ENCODE measurements at places on chromosomes 6 and 20. TPM values are rescaled to one million over a fixed set of nuclear protein-coding genes. Genes with fewer than 3 reads are reported as not detected.

Gene OARD1
- total RNA-seq, result 30.7 TPM

GRCh38 chr20:51661609-51662178, 106.5 kb downstream of the ATP9A start:
- DNase-seq, result peak; percentile 80

DNA sequence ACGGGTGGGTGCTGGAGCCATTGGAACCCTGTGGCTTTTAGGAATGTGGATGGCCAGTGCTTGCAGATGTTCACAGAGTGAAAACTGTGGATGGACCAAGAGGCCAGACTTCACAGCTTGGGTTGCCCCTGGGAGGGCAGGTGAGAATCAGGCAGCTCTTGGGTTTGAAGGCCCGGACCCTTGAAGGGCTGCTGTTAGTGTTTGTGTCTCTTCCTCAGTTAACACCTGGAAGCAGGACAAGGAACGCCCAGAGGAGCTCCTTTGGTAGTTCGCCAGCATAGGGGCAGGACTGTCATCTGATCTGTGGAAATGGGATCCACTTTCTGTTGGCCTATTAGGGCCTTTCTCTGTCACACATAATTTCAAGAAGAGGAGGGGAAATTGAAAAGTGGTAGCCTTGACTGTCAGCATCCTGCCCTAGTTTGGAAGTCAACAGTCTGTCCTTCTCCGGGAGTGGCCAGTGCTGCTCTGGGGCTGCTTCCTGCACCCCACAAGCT, 43.6 kb downstream of the RIOK1 start:
- DNase-seq, result no peak

GRCh38 chr20:23072892-23073586, 13.1 kb downstream of the CD93 start:
- no peak for DNase-seq

DNA sequence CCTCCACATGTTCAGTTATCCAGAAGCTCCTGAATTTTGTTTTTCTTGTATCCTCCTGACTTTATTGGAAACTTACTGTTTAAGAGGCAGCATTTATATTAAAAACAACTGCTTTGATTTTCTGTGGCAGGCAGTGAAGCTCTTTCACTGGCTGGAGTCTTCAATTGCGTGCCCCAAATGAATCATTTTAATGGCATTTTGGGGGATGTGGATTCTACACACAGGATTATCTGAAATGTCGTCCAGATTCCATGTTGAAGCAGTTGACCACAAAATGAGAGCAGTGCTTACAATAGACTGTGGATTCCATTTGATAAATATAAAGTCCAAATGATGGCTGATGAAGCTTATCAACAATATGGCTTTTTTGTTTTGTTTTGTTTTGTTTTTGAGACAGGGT, 41.0 kb upstream of the HIVEP1 start:
- DNase-seq, result no peak

DNA sequence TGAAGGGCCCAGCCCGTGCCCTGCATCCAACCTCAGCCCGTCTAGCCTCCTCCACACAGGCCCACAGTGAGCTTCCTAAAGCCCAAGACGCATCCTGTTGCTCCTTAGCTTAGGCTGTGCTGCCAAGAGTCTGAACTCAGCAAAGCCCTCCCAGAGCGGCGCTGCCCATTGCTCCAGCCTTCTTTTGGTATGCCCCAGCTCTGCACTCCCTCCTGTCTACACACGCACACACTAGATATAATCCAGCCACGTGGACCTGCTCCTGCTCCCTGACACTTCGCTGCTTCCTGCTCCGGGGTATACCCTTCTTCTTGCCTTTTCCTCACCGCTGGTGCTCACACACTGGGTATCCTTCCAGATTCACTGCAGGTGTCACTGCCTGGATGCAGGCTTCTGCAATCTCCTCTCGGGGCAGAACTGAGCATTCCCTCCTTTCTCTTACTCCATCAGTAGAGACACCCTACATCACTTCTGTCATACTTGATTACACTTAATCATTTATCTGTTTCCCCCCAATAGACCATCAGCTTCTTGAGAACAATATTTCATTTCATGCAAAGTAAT, 23.8 kb downstream of the GABRR2 start:
- no peak for DNase-seq

Gene SPO11
- not detected for total RNA-seq

DNA sequence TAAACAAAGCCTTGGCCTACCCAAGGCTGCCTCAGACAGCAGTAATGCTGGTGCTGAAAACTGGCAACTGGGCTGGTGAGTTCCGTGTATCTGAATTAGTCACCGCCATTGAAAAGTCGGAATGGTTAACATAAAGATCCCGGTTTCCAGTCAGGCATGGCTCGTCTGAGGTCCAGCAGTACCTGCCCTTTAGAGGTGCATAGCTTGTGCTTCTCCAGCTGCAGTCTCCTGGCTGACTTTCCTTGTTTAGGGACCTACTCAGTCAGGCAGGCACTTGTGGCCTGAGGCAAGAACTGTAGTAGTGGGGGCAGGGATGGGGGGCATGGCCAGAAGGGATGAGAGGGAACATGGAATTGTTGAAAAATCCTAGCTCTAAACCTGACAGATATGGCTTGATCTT, 101.6 kb downstream of the FYN start:
- DNase-seq, result no peak

Gene RSPO4
- not detected for total RNA-seq

Gene IMPG1
- not detected for total RNA-seq

DNA sequence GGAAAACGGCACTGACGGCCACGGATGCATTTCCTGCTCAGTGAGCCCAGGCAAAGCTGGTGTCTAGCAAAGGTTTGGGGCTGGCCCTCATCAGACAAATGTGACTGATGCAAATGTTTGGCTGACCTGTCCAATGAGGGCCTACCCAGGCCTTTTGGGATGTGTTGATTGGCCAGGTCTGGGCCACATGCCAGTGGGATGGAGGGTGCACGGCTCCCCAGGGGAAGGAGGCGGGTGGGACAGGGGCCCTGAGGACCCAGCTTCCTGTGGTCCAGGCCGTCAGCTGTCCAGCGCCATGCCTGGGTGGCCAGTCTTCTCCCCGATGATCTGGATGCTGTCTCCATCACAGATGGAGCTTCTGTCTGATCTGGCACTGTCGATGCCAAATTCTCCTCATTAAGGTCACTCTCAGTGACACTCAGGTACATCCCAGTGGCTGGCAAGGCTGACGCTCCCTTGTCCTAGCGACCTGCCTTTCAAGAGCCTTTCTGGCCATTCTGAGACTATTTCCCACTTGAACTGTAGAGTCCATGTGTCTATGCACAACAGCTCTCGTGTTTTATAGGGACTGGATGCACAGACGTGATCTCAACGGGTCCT, 43.0 kb downstream of the NTSR1 start:
- no peak for DNase-seq

DNA sequence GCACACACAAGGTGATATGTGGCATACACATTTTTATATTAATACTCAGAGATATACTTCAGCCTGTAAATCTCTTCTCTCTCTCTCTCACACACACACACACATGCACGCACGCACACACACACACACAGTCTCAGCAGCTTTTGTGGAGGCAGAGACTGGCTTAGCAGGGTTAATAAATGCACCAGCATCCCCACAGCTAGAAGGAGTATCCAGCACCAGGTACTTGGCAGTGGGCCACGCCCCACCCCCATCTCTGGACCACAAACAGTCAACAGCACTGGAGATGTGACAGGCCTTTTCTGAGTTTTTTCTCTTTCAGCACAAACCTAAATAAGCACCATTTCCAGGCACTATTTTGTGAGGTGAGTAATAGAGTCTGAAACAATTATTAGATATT, 47.3 kb upstream of the LRFN2 start:
- no peak for DNase-seq

- no peak for DNase-seq
Observed at GRCh38 chr6:15081447-15081846, 164.4 kb upstream of the JARID2 start.

DNA sequence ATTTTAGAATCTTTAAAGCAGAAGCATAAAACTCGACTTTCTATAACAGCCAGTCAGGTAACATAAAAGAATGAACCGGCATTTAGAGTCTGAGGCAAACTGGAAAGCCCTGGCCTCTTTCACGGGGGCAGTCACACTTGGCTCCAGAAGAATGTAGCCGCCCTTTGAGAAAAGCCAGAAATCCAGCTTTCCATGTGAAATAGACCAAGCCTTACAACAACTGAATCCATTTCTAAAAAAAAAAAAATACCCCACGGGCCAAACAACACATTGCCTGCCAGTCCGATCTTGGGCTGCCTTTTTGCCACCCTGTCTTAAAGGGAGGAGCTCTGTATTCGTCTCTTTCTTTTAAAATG, 252.9 kb upstream of the TAB2 start:
- DNase-seq, result no peak

Gene MYL9
- total RNA-seq, result 0.33 TPM

Gene C6orf141
- total RNA-seq, result not detected

- DNase-seq, result no peak
Observed at GRCh38 chr20:11379257-11380011, 538.3 kb upstream of the BTBD3 start.

DNA sequence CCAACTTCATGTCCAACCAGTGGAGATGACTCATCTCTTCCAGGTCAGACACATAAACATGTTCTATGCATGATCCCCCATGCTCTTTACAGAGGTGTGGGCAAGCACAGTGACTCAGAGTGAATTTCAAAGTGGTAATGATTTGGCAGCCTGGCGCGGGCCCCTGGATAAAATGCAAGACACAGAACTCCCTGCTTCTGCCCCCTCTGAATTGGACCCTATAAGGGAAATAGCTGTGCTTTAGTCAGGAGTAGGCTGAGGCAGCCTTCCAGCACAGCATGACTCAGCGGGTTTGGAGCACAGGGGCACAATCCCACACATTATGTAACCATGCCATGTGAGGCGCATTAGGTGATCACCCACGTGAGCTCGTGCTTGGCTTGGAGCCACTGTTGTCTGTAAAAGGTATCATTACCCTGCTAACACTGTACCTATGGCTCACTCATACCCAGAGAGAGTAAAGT, 127.4 kb downstream of the C6orf118 start:
- DNase-seq, result no peak

GRCh38 chr6:11200356-11200755, 32.1 kb downstream of the NEDD9 start:
- no peak for DNase-seq

DNA sequence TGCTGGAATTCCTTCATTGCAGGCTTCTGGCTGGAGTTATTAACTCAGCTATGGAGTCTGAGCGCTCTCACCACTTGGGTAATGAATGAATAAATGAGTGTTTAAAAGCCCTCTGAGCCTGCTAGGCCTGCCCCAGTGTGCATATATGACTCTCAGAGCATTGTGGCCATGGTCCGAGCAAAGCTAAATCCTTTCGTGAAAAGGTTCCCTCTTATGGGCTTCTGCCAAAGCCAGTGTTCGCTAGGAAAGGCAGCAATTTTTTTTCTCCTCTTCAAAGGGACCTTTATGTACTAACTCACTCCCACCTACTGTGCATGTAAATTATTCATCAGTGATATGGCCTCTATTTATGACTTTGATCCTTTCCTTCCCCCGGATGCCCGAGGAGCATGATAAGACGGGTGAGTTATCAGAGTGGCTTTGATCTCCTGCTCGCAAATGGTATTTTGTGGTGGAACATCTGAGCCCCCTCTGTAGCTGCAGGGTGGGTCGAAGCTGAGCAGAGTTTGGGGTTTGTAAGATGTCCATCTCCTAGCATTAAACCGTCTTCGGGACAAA, 88.6 kb downstream of the LINC00237 start:
- DNase-seq, result no peak

Gene PRPH2
- total RNA-seq, result not detected

Gene GGTLC1
- not detected for total RNA-seq

DNA sequence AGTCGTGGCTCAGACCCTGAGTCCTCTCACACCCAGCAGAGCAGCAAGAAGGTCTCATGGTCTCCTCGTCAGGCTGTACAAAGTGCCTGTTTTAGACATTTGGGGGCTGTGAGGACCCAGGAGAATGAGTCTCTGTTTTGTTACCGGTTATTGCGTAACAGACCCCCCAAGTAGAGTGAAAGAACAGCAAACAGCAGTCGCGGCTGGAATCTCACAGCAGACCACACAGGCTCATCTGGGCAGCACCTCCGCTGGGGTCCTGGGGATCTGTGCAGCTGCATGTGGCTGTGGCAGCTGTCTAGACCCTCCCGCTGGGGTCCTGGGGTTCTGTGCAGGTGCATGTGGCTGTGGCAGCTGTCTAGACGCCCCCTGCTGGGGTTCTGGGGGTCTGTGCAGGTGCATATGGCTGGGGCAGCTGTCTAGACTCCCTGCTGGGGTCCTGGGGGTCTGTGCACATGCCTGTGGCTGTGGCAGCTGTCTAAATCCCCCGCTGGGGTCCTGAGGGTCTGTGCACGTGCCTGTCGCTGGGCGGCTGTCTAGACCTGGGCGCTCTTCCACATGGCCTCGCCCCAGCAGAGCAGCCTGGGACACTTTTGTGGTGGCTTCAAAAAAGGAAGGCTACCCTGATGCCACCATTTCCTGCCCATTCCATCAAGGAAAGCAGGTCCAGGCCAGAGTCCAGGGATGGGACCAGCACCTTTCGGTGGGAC, 24.7 kb downstream of the ENTPD6 start:
- DNase-seq, result no peak
